Suprapubic skin (tissue), 4 donors: ENCODE measurements at places on chromosomes 4 and X. TPM values are rescaled to one million over a fixed set of nuclear protein-coding genes. Genes with fewer than 3 reads are reported as not detected.

WDR17 gene
- 0.65 TPM for total RNA-seq

SRPX2 gene
- total RNA-seq: 2.8 TPM

BCLAF3 gene
- 6.0 TPM for total RNA-seq

SSX1 gene
- total RNA-seq: not detected
